ENCODE measurements at places on chromosomes 12 and 14.

- DNase-seq = no peak
These were observed 44.0 kb downstream of the DLK1 start for GRCh38 chr14:100770605-100771120.

GRCh38 chr14:102418853-102419240, 56.1 kb downstream of the TECPR2 start:
- no peak for DNase-seq

DNA sequence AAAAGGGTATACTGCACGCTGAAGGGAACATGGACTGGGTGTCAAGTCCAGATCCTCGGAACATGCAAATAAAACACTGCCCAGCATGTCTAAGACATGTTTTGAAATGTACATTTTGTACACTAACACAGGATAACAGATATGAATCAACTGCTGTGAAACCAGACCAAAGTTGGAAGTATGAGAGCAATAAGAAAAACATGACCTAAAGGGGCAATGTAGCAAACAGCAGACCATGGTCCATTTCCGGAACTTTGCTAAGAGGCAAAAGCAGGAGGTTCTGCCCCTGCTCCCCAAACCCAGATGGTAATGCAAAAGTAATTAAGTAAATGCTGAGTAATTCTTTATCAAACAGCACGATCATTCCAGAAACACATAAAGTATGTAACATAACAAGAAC, 125.2 kb downstream of the SLC25A21 start:
- no peak for DNase-seq

DNA sequence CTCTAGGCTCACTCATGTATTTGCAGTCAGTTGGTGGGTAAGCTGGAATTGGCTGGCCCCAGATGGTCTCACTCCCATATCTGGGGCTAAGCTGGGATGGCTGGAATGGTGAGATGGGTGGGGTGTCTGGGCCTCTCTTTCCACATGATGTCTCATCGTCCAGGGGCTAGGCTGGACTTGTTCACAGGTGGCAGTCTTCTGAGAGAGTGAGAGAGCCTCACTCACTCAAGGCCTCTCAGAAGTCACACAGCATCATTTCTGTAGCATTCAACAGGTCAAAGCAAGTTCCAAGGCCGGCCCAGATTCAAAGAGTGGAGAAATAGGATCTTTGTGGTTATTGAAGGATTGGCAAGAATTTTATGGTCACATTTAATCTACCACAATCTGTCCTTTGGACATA, 102.7 kb downstream of the UNC79 start:
- DNase-seq = no peak

DNA sequence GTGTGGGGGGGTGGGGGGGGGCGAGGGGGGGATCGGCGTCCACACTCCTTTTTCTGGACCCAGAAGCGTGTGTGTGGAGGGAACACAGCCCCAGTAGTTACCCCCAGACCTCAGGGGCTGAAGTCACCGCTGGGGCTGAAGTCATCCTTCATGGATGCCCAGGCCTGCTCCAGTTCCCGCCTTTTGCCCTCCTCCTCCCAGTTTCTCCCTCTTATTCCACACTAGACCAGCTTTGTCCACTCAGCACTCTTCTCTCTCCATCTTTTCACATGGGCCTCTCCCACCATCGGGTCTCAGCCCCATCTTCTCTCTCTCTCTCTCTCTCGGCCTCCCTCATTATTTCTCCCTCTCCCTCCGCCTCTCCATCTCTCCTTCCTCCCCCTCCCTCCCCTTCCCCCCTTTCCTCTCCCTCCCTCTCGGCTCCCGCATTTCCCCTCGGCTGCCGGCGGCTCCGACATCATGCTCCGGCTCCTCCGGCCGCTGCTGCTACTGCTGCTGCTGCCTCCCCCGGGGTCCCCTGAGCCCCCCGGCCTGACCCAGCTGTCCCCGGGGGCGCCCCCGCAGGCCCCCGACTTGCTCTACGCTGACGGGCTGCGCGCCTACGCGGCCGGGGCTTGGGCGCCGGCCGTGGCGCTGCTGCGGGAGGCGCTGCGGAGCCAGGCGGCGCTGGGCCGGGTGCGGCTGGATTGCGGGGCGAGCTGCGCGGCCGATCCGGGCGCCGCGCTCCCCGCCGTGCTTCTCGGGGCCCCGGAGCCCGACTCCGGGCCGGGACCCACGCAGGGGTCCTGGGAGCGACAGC, at the start of gene P3H3:
Gene P3H3 (plus strand): TSS at position 426 of the 799 bp plus-strand sequence. CDS start 34 bp downstream, at position 460.
- DNase-seq = peak; percentile 46

DNA sequence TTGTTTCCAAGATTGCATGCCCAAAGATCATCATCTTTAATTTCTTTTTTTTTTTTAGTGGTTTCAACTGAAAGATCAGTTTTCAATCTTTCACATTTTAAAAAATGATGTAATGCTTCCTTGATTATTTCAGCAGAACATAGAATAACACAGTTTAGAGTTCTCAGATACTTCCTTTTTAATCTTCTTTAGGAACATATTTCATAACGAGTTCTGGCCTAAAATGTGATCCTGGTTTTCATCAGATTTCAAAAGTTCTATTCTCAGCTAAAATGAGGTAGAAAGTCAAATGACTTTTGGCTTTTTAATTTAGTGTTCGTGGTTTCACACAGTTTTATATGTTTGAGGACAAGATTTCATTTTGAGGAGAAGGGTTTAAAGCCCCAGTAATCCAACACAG, 40.0 kb upstream of the NR1H4 start:
- DNase-seq = no peak

- DNase-seq = no peak
These were observed 45.8 kb upstream of the CNTN1 start for GRCh38 chr12:40646456-40646855.

DNA sequence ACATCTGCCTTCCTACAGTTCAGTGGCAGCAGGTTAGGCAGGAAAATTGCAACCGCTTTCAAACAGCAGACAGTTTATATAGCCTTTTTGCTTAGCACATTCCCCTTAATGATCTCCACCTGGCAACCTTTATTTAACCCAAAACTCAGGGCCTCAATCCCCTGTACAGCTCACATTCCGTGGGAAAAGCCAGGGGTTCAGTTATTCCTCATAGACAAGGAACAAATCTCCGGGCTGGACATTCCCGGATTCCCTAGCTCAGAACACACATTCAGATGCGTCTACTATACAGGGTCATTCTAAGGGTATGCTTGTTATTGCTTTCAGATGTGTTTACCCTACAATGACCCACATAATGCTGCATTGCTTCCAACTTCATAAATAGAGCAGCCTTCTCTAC, 73.8 kb upstream of the DCN start:
- no peak for DNase-seq

DNA sequence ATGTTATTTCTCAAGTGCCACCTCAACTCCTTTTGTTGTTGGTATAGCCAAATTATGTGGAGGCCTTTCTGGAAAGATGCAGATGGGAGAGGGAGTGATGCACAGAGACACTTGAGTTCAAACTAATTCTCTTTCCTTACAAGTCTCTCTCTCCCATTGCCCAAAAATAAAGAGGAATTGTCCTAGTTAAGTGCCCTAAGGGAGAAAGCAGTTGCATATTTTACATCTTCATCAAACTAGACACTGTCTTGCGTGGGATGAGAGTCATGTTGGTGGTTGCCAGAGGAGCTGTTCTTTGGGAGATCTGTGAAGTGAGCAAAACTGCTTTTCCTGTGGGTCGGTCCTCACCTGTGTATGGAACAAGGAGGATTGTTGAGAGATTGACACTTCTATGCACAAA, 72.2 kb downstream of the EP400 start:
- DNase-seq = no peak

- peak; percentile 33 for DNase-seq
These were observed 660 bp upstream of the MCRS1 start for GRCh38 chr12:49568442-49569162.

Data from HEK293T (cell line).